ENCODE measurements at places on chromosomes 3 and 15.

DNA sequence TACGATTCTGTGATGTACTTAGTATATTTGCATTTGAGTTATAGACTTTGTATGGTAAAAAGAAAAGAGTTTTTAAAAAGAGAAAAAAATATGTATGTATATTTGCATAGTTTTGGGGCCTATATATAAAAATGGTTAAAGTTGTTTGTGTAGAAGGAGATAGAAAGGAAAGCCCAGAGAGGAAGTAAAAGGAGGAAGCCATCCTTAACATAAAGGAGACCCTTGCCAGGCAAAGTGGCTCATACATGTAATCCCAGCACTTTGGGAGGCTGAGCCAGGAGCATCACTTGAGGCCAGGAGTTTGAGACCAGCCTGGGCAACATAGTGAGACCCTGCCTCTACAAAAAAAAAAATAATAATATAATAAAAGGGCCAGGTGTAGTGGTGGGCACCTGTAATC lies 8.4 kb downstream of the SNAP23 start:
- no peak for DNase-seq
- H3K36me3 ChIP-seq = no peaks in the 10 kb centered on the region
- no peak overlapping the region for H3K4me3 ChIP-seq
- H3K27ac ChIP-seq = peak overlapping the region; percentile 99

GRCh38 chr3:193680220-193680619 lies 87.2 kb downstream of the OPA1 start:
- no peaks in the 10 kb centered on the region for H3K27me3 ChIP-seq
- DNase-seq = no peak
- H3K27ac ChIP-seq = no peak overlapping the region
- no peaks in the 10 kb centered on the region for H3K4me1 ChIP-seq
- H3K4me3 ChIP-seq = no peak overlapping the region

- H3K27me3 ChIP-seq = no peaks in the 10 kb centered on the region
- H3K27ac ChIP-seq = no peak overlapping the region
- H3K4me3 ChIP-seq = no peak overlapping the region
- H3K36me3 ChIP-seq = no peaks in the 10 kb centered on the region
Measured at GRCh38 chr15:92438471-92438870, 44.8 kb downstream of the ST8SIA2 start.

- H3K36me3 ChIP-seq = no peaks in the 10 kb centered on the region
- H3K27me3 ChIP-seq = no peaks in the 10 kb centered on the region
- peaks cover 3% of the 10 kb centered on the region for H3K4me1 ChIP-seq
- no peak overlapping the region for H3K4me3 ChIP-seq
Measured at GRCh38 chr3:195697582-195698324, 23.0 kb upstream of the MUC20 start.

Data from uterus (tissue), 4 donors.